ENCODE measurements at places on chromosomes 7 and 10. TPM values are rescaled to one million over a fixed set of nuclear protein-coding genes. Genes with fewer than 3 reads are reported as not detected.

DNA sequence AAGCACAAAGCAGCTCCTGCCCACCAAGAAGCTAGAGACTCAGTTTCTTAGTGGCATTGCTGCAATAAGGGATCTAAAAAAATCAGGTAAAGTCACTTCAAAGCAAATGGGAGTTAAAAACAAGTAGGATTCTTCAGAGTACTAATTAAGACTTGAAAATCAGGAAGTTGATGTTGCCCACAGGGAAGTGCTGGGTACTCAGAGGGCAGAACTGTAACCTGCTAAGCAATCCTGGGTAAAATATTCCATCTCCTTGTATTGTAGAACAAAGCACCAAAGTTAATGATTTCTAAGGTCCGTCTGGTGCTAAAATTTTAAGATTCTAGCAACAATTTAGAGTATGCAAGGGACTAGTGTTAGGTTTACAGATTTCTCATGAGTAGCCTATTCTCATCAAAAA, 8.3 kb downstream of the PEX1 start:
- DNase-seq = no peak

- DNase-seq = no peak
Measured at GRCh38 chr7:47634273-47634672, 52.4 kb upstream of the TNS3 start.

GRCh38 chr7:96093435-96093834, 228.5 kb downstream of the SLC25A13 start:
- no peak for DNase-seq

DNA sequence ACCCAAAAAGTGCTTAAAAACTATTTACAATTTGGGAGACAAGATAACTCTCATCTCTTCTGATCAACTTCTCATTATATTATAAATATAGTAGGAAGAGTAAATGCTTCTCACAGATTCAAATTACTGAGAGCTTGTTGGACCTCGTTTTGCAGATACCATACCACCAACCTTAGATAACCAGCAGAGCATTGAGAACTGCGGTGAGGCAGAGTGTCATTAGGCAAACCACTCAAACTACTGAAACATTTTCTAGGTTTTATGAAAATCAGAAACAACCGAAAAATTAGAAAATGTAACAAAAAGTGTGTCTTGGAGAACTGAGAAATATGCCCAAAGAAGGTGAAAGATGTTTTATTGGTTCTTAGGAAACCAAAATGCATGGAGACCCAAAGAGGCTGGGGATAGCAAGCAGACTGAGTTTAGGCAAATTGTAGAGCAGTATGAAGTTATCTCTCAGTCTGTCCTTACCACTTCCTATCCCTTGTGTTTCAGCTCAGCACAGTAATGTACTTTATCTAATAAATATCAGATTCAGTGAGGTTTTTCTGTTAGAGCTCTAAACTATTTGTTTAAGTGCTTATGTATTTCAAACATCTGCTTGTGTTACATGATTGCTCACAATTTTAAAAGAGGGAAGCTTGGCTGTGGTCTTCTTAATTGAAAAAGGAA, 77.9 kb downstream of the HECTD2 start:
- DNase-seq = no peak

GRCh38 chr7:128867842-128868623, 5.4 kb downstream of the ATP6V1F start:
- DNase-seq = no peak

GRCh38 chr7:108459922-108460551, 3.8 kb upstream of the NRCAM start:
- DNase-seq = peak; percentile 53

DNA sequence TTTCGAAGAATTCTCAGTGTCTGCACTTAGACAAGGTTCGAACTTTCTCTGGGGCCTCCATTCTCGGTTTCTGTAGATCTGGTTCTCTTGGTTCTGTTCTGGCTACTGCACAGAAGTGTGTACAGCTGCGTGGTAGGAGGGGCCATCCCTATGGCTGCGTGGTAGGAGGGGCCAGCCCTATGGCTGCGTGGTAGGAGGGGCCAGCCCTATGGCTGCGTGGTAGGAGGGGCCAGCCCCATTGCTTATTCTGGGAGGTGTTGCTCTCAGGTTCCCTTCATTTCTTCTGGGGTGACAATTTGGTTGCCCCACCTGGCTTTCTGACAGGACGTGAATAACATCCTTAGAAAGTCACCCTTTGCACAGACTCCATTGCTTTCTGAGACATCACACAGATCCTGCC, 65.2 kb upstream of the CHST15 start:
- DNase-seq = no peak

GRCh38 chr7:42671627-42672026, 240.2 kb downstream of the C7orf25 start:
- DNase-seq = no peak

DNA sequence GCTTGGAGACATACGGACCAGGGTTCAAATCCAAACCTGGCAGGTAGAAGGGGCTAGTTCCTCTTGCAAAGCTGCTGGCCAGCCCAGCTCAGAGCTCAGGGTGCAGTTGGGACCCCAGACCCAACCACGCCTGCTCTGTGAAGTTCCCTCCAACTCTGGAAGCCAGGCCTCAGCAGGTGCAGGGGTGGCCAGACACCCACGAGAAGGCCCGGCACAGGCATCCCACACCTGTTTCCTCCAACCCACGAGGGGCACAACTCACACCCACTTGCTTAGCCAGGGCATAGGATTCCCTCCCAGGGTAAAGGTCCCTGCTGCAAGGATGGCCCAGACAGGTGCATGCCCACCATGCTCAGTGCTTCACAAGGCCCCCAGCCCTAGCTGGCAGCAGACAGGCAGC, 262.4 kb downstream of the GRID1 start:
- no peak for DNase-seq

GRCh38 chr7:46428295-46428694, 507.2 kb upstream of the IGFBP3 start:
- DNase-seq = no peak

GRCh38 chr10:15712883-15713282, 6.8 kb downstream of the ITGA8 start:
- no peak for DNase-seq

DNA sequence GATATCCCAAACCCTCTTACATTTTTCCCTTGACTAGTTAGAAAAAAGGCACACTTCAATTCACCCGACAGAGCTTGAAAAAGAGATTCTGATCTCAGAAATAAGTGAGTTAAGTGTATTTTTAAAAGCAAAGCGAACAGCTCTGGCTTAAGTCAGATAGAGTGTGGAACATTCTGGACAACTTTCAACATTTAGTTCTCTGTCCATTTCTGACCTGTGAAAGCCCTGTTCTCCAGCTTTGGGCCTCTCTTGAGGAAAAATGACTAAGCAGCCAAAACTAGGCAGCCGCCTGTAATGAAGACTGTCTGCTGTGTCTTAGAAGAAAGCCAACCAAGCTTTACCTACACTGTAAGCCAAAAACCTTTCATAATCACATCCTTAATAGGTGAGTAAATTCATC, 50.5 kb downstream of the CDK6 start:
- DNase-seq = no peak

- DNase-seq = no peak
Measured at GRCh38 chr10:5589011-5589660, 64.4 kb downstream of the CALML3 start.

- no peak for DNase-seq
Measured at GRCh38 chr10:130362308-130362761, 226.1 kb downstream of the GLRX3 start.

- DNase-seq = no peak
Measured at GRCh38 chr10:7480742-7481367, 70.0 kb upstream of the SFMBT2 start.

- no peak for DNase-seq
Measured at GRCh38 chr7:85095806-85096205, 91.0 kb downstream of the SEMA3D start.

GRCh38 chr7:43295429-43295828, 183.0 kb downstream of the HECW1 start:
- no peak for DNase-seq

DNA sequence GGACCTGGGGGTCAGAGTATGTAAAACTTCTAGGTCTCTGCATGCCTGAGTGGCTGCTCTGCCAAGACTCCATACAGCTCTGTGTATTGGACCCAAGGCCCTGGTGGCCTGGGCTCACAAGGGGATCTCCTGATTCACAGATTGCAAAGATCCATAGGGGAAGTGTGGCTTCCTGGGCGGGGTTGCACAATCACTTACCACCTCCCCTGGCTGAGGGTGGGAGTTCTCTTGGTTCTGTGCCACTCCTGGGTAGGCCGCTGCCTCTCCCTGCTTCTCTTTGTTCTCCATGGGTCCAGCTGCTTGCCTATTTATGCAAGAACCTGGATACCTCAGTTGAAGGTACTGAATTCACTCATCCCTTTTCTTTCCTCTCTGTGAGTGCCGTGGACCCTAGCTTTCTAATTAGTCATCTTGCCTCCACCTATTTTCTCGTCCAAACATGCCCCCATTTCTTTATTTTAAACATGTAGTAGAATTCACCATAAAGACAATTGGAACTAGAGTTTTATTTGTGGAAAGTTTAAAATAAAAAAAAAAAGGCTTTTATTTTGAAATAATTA, 18.5 kb upstream of the AGR3 start:
- no peak for DNase-seq

DNA sequence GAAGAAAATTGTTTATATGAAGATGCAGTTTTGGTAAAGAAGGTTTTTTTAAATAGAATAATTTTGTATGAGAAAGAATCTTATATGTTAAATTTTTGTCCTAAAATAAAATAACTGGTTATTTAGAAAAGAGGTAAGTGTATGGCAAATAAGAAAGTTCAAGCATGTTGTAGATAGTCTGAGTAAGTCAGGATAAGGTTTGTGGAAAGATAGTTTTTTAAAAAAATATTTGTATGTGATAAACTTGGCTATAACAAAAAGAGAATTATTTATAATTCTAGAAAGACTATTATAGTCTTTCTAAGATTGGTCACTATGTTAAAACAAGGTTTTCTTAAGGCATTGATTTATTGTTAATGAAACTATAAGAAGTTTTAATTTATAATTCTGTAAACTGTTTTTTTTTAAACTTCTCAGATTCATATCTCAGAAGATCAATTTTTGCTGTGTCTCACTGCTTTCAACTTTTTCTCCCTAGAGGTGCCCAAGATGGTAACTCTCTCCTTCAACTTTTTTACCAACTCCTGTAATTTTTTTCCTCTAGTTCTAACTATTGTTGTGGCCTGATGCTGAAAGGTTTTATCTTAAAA, 698.6 kb downstream of the CCSER2 start:
- no peak for DNase-seq

DNA sequence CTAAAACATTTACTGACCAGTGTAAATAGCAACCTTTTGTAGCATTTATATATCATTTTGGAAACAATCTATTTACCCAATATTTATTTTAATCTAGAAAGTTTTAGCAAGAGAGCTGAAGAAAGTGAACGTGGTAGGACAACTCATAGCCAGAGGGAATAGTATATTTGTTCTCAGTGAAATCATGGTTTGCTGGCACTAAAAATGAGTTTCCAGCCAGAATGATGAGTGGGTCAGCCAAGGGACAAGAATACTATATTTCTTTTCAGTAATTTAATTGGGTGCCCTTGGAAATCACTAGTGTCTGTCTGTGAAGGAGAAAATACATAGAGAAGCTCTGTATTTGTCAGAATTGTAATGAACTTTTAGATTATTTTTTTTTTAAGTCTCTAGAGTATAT, 74.9 kb downstream of the MINPP1 start:
- no peak for DNase-seq

DNA sequence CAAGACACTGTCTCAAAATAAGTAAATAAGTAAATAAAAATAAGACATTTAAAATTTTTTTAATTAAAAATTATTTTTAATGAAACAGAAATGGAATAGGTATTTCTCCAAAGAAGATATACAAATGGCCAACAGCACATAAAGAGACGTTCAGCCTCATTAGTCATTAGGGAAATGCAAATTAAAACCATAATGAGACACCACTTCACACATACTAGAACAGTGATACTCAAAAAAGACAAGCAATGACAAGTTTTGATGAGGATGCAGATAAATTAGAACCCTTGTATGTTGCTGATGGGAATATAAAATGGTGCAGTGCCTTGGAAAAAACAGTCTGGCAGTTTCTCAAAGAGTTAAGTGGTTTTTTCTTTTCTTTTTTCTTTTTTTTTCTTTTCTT, 26.5 kb upstream of the C10orf67 start:
- DNase-seq = no peak

DNA sequence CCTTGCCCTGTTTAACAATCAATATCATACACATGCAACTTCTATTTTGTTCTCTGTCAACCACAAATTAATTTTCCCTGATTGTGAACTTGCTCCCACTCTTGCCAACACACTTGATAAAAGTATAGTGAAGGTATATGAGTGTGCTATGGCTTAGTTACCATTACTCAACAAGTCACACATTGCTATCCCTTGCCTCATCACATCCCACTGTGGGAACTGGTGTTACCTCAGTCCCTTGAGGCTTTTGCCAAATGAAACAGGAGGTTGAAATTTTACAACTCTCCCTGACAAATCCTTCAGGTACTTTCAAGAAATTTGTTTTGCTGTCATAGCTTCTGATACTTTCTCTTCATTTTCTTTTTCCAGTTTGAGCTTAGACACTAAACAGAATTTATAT, 472.5 kb upstream of the SEMA3D start:
- DNase-seq = no peak

GRCh38 chr7:886626-887487, 10.5 kb downstream of the GET4 start:
- no peak for DNase-seq

GRCh38 chr10:660413-660969, 29.0 kb downstream of the DIP2C start:
- DNase-seq = no peak

GRCh38 chr10:13642293-13642692, 55.5 kb downstream of the PRPF18 start:
- no peak for DNase-seq

GRCh38 chr10:124325633-124325914, 93.1 kb downstream of the OAT start:
- DNase-seq = no peak

DNA sequence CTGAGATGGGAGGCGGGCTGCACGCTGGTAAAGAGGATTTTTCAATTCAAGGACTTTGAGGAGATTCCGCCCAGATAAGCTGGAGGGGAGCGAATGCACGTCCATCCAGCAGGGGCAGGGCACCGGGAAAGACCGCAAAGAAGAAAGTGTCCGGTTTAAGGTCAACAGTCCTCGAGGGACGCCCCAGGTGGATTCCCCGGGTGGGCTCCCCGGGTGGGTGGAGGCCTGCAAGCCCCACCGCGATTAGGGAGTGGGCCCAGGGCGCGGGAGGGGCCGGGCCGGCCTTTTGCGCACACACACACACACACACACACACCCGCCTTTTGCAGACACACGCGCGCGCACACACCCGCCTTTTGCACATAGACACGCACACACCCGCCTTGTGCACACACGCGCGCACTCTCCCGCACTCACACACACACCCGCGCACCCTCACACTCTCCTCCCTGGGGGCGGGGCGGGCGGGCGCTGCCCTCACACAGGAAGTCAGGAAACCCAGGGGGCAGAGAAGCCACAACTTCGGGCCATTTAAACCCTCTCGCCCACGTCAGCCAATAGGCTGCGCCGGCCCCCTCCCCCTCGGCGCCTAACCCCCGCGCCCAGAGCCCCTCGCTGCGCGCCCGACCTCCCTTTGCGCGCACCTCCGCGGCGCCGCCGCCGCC, 615 bp downstream of the ARHGAP12 start:
- peak; percentile 46 for DNase-seq

Gene CLRN3
- not detected for total RNA-seq

Gene DOCK4
- total RNA-seq = 0.89 TPM

Gene RBP3
- total RNA-seq = not detected

Gene GDI2
- total RNA-seq = 97.9 TPM

Gene CYP2W1
- total RNA-seq = not detected

Gene POLL
- total RNA-seq = 31.4 TPM

Gene AGR2
- not detected for total RNA-seq

Gene PLA2G12B
- not detected for total RNA-seq

Gene BBIP1
- total RNA-seq = 58.6 TPM

Gene TMEM270
- not detected for total RNA-seq

Gene NPSR1
- total RNA-seq = not detected

Gene GATA3
- total RNA-seq = 50.3 TPM

All from natural killer cell (primary cell).